CD8-positive, alpha-beta memory T cell (primary cell): ENCODE measurements at places on chromosomes 1 and 21.
A peak's percentile ranks its signal among the peaks of the same experiment; 100 is the strongest.

GRCh38 chr1:155169541-155169940 is 3.6 kb downstream of the KRTCAP2 start:
- DNase-seq: no peak

DNA sequence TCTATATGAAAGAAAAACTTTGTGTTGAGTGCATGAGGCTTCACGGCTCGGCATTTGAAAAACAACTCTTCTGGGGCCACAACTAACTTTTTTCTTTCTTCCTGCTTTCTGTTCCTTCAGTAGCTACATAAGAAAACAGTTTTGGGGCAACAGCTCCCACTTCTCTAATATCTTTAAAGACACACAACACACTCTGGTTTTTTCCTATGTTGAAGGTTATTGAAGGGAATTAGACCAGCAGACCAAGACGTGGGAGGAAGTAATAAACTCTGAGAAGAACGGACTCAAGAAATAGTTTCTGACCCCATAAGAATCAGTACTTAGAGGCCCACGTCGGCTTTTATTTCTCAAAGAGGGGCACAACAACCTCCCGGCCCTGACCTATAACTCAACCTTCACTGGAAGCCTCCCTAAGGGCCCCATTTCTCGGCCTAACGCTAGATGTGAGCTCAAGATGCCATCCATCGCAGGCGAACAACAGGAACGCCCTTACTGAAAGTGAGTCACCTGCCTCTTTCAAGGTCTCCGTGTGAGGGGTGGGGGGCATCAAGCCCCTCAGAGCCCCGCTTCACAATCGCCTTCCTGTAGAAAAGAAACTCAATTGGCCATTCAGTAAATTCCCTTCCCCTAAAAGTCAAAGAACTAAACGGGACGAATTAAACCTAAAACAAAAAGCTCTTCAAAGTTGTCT is 844 bp downstream of the ZMYM6 start:
- peak; percentile 1 for DNase-seq

DNA sequence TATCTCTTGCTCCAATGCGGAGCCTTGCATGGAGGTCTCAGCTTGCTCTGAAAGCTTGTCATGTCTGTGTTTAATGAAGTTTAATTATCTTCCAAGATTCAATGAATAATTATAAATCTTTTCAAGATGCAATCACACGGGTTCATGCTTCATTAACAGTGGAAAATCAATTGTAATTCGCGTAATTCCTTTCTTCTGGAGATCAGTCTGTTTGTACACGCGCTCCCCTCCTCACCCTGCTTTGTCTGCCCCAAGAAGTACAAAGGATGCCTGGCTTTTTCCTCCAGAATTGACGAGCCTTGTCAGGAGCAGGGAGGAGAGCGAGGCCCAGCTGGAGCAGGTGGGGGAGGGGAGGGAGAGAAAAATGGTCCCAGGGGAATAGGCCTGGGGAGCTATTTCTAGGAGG is 65.0 kb upstream of the DISP3 start:
- DNase-seq: no peak

DNA sequence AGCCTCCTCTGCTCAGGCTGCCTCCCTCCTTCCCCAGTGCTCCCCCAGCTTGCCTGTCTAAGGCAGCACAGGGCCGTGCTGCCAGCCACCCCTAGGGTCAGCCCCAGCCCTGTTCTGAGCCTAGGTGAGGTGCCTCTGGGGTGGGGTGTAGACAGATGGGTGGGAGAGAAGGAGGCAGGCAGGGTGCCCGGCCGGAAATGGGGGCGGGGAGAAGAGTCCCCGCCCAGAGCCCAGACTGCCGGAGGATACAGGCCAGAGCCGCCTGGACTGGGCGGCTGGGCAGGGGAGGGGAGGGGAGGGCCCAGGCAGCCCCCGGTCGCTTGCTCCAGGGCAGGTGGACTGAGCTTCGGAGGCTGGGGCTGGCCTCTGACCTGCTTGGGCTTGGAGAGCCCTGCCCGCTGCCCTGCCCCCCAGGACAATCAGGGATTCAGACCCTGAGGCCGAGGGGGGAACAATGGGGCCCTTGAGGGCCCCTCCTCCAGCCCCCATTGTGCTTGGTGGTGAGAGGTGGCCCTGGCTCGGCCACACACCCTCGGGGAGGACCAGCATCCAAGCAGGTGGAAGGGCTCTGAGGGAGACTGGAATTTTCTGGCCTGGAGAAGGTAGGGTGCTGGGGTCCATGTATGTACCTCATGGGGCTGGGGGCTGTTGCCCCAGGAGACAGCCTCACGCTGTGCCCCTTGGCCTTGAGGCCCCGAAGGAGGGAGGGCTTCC is at the start of gene GJC2:
GJC2 (plus strand) TSS at position 525 of the 714 bp plus-strand sequence. CDS start 7,829 bp downstream, outside the sequence.
- DNase-seq: no peak

DNA sequence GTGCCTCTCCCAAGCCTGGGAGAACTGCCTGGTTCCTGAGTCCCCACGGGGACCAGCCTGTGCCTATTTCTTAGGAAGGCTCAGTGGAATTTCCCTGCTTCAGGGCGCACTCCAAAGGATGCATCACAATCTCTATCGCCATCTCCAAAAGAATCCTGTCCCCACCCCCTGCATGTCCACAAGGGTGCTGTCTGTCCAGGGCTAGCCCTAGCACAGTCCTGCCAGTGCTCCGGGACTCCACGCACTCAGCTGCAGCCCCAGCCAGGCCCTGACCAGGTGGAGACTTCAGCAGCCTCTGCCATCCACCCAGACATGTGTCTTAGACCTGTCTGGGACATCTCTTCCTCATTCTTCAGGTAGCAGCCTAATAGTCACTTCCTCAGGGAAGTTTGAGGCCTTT is 199.7 kb downstream of the GRIK3 start:
- DNase-seq: no peak

GRCh38 chr1:16212251-16212961 is at the start of gene ARHGEF19:
TSS of gene ARHGEF19 (minus strand) at chr1:16212652. CDS start at chr1:16209054, 3,598 bp downstream.
- DNase-seq: no peak

- no peak for DNase-seq
Measured at GRCh38 chr1:96968983-96969382, 247.4 kb downstream of the PTBP2 start.

GRCh38 chr1:178353524-178353923 is 143.2 kb downstream of the CLEC20A start:
- DNase-seq: no peak

GRCh38 chr21:16072737-16073136 is 343.0 kb downstream of the USP25 start:
- no peak for DNase-seq

DNA sequence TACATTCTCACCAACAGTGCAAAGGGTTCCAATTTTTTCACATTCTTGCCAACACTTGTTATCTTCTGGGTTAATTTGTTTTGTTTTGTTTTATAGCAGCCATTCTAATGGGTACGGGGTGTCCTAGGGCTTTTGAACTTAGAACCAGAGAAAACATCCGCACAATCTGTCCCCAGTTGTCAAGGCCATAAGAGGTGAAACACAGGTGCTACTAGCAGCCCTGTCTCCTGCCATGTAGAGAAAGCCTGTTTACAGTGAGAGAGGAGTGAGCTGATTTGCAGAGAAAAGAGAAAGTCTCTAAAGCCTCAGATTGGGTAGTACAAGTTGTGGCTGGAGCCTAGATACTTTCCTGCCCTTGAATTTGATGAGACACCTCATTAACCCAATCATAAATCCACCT is 46.4 kb upstream of the BMP8B start:
- DNase-seq: no peak
